ENCODE measurements at places on chromosomes 1 and 21.
A peak's percentile ranks its signal among the peaks of the same experiment; 100 is the strongest.

GRCh38 chr1:241440904-241441303, 78.7 kb downstream of the FH start:
- DNase-seq: no peak

GRCh38 chr1:212873518-212873917, 15.4 kb downstream of the FLVCR1 start:
- no peak for DNase-seq

DNA sequence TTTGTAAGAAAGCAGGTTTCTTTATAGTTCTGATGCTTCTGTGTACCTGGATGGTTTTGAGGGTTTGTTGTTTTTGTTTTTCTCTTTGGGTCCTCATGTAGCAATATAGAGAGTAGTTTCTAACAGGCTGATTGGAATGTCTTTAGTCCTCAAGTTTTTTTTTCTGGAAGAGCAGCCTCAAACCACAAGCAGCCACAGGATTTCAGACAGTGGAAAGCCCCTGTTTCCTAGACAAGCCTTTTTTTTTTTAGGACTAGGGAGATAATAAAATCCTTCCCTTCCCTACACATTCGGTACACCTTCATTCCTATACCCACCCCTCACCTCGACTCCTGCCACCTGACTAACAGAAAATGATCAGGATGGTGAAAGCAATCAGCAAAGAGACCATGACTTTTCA, 47.6 kb downstream of the ACP6 start:
- no peak for DNase-seq

GRCh38 chr1:206734499-206735142, 36.0 kb upstream of the IL19 start:
- no peak for DNase-seq

- peak; percentile 67 for DNase-seq
Observed at GRCh38 chr1:116433275-116434257, 60.5 kb downstream of the ATP1A1 start.

DNA sequence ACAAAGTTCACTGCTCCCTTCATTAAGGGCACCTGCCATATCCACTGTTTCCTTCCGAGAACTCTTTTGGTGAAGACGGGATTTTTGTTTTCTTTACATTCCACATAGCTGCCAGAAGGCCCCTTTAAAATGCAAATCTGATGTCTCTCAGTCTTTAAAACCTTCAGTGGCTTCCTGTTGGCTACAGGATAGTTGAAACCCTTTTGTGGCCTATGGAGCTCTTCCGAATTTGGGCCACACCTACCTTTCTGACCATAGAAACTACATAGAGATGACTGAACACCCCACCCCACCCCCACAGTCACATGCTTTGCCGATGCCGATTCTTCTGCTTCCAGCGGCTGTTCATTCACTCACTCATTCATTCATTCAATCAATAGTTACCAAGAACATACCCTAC, 502.6 kb downstream of the KIF26B start:
- DNase-seq: no peak

DNA sequence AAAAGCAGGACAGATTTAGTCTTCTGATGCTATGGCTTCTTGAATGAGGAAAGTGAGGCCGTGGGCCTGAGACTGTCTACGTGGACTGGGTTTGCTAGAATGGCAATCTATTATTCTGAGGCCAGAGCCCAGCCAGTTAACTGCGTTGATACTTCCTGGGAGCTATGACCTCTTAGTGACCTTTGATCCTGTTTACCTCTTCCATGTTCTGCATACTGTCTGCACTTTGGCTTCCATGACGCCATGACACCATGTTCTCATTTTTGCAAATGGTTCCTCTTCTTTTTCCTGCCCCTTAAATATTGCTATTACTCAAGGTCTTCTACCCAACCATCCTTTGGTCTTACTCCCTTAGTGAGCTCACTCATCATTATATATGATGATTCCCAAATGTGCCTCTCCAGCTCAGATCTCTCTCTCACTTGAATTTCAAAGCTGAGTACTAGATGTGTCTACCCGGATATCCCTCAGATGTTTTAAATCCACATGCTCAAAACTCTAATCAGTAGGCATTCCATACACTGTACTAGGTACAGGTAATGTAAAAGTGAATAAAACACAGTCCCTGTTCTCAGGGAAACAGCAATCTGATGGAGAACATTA, 66.1 kb upstream of the ATP1A1 start:
- DNase-seq: no peak

DNA sequence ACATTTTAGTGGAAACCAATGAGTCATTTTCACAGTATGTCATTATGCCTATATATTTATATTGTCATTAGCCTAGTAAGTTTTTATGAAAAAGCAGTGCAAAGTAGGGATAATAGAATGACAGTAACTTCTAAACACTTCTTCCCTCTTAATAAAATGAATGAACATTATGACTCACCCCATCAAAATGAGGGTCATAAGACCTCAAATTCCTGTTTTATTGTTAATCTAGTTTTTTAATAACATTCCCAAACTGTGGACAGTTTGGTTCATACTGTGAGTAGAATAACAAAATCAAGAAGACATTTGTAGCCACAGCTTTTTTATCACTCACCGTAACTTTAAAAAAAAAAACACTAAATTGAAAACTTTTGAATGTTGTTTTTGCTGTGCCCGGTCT, 160.5 kb downstream of the LRRC40 start:
- peak; percentile 46 for DNase-seq

- no peak for DNase-seq
Observed at GRCh38 chr21:22224261-22224660, 1226.1 kb downstream of the NCAM2 start.

DNA sequence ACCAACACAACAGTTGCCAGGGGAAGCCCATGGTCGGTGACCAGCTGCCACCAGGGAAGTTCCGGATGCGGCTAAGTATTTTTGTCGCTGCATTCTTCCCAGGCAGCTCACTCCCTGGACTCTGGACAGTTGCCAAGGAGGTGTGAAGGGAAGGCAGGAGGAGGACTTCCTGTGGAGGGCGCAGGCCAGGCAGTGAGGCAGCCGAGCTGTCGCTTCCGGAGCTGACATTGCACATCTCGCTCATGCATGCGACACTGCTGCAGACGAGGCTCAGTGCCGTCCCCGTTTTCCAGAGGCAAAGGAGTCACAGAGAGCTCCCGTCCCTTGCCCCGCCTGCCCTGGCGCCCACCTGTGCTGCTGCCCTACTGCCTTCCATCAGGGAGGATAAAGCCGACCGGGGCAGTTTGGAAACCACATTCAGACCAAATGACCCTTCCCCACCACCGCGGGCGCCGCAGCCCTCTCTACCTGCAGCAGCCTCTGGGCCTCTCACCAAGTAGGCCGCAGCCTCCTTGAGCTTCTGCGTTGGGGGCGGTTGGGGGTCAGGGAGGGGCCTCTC, 81.4 kb downstream of the NENF start:
- DNase-seq: no peak

DNA sequence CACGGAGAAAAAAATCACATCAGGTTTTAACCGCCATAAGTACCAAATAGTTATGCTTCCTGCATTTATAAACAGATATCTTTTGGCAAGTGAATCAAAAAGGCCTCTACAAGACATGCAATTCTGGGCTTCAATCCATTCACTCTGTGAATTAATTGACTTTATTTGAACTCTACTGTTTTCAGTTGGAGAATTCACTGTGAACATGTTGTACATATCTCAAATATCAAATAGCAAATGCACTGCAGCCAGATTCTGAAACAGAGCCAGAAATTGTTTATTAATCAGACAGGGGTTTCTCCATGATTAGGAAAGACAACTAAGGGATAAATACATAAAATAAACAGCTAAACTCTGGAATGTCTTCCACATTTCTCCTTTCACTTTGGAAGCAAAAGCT, 445.4 kb upstream of the NFIA start:
- DNase-seq: no peak

- no peak for DNase-seq
Observed at GRCh38 chr1:229859026-229859425, 208.0 kb upstream of the GALNT2 start.

DNA sequence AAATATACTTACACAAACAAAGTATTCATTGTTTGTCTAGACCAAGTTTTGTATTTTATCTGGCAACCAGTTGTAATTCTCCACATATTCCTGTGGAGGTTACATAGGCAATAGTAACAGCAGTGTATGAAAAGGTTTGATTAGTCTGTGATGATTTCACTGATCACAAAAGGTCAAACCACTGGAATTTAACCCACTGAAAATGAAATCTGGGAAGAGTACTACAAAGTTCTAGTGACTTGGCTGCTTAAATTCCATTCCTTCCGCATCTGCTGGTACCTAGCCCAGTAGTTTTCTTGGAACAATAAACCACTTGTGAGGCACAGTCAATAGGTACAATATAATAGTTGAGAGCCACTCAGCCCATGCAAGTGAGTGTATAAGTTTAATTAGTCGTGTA, 205.4 kb downstream of the NFIA start:
- peak; percentile 87 for DNase-seq

GRCh38 chr1:208203127-208203847, 40.9 kb downstream of the PLXNA2 start:
- no peak for DNase-seq
